ENCODE measurements at places on chromosomes 11 and 22.

DNA sequence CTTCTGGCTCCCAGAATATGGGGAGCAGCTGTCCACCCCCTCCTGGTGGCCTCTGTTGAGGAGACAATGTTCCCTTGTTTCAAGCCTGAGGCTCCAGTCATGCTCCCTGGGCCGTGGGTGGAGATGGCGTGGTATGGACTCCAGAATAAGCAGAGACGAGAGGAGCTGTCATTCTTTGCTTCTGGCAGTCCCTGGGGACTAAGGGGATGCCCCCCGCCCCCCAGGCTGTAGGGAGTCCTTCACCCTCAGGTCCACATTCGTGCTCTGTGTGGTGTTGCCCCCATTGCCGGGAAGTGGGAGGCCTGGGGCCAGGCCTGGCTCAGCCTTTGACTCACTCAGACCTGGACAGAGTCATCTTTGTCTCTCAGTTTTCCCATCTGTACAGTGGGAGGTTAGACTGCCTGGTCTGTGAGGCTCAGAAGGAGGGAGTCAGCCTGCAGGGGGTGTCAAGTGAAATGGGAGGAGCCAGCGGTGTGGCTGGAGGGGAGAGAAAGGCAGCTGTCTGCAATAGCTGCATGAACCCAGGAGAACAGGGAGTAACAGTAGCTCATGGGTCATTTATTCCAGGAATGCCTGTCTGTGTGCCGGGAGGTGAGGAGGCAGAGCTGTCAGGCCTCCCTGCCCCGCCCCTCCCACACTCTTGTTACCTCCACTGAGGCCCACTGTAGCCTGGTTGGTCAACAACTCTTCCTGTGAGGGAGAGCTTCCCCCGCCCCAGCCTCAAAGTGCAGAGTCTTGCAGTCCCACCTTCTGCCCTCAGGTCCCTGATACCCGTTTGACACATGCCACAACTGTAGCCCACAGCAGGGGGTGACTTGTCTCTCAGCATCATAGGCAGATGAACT, 6.3 kb downstream of the ARHGEF17 start:
- no peak for DNase-seq

- peak; percentile 45 for DNase-seq
Observed at GRCh38 chr22:27801616-27802345, at the start of gene MN1. Gene MN1 (minus strand): TSS chr22:27801756. CDS start chr22:27800543, 1,213 bp downstream.

DNA sequence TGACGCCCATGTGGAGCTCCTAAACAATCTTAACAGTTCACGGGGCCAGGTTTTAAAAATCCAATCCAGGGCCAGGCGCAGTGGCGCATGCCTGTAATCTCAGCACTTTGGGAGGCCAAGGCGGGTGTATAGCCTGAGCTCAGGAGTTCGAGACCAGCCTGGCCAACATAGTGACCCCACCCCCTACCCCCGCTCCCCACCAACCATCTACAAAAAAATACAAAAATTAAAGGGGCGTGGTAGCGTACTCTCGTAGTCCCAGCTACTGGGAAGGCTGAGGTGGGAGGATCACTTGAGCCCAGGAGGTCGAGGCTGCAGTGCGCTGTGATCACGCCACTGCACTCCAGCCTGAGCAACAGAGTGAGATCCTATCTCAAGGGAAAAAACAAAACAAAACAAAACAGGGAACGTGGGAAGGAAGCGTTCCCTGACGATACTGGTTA, 689 bp upstream of the SART1 start:
- no peak for DNase-seq

GRCh38 chr11:65952052-65952521, 6.8 kb downstream of the TSGA10IP start:
- no peak for DNase-seq

GRCh38 chr11:62922653-62923431, 1.7 kb upstream of the CHRM1 start:
- no peak for DNase-seq

GRCh38 chr22:25176175-25176574, 23.5 kb upstream of the CRYBB3 start:
- DNase-seq: no peak

DNA sequence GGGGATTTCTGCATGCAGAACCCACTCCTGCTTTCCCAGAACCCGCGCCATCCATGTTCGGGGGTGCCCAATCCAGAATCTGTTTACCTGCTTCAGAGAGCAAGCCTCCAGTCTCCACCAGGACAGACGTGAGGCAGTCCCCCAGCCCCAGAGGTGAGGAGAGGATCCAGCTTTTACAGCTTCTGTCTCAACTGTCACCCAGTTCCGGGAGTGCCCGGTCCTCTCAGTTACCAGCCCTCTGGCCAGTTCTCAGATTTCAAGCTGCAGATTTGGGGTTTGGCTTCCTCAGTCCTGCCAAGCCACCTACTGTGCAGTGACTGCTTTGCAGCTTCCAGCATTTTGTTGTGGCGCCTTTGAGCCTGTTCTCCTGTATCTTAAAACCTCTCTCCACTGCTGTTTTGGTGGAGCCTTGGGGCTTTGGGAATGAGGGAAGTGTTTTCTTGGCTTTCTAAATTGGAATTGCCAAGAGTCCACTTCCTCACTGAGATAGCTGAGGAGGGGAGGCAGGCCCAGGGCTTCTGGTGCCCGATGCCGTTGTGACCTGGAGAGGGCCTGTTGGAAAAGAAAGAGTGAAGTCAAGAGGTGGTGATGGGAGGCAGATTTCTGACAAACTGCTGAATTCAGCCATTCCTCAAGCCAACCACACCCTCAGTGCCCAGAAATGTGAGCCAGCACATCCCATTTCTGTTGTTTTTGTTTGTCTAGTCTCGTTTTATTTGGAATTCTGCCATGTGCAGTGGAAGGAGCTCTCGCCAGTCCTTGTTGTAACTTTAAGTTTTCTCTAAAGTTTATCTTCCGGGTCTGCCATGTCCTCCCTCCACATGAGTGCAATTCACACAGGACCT, 513.4 kb downstream of the TBC1D22A start:
- DNase-seq: no peak

GRCh38 chr22:46482056-46482675, 55.3 kb downstream of the CELSR1 start:
- no peak for DNase-seq

DNA sequence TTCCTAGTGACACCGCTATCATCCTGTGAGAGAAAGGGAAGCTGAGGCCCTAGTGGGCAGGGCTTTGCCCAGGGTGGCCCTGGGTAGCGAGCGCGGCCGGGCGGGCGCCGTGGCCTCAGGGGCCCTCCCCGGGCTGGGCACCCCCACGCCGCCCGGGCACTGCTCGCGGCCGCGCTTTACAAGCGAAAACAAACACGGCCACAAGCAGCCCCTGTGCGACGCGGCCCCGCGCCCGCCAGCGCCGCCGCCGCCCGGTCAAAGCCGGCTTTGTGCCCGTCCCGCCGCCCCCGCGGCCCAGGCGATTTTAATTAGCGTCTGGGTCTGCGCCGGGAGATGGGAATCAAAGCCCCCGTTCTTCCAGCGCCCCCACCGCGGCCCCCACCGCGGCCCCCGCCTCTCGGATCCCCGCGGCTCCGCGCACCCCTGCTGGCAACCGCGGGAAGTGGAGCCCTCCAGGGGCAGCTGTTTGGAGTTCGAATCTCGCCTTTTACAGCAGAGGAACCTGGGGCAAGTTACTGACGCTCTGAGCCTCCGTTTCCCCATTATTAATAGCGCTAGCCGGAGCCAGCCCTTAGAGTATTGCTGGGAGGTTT, 47.9 kb downstream of the CHRDL2 start:
- DNase-seq: no peak

DNA sequence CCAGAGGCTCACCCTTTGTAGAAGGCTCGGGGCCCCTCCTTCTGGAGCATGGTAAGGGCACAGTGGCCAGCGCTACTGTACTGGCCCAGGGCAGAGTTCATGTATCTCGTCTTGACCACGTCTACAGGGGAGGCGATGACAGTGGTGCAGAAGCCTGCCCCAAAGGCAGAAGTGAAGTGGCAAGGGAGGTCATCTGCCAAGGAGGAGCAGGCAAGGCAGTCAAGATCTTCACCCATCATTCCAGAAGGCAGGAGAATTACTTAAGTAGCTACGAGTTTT, 7.2 kb downstream of the UCP2 start:
- DNase-seq: no peak

GRCh38 chr11:112634995-112635737, 326.1 kb upstream of the NCAM1 start:
- DNase-seq: no peak

GRCh38 chr22:27614006-27614649, 187.4 kb downstream of the MN1 start:
- DNase-seq: no peak
